ENCODE measurements at places on chromosomes 6 and 20. TPM values are rescaled to one million over a fixed set of nuclear protein-coding genes. Genes with fewer than 3 reads are reported as not detected.

CDH26 gene
- total RNA-seq = 0.15 TPM

GRCh38 chr6:156497618-156498017 lies 279.6 kb upstream of the ARID1B start:
- DNase-seq = no peak

- no peak for DNase-seq
Observed at GRCh38 chr20:1405801-1406200, 12.9 kb upstream of the FKBP1A start.

DNA sequence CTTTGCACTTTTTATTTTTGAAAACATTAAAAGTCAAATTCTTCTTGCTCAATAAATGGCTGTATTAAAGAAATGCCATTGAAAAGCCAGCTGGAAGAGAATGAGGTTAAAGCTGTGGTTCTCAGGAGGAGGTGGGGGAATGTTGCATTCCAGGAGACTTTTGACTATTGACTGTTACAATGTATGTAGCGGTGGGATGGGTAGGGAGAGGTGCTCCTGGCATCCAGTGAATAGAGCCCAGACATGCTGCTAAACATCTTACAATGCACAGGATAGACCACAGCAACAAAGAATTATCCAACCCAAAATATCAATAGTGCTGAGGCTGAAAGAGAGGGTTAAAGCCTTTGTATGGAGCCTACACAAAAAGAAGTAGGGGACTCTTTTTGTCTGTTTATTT lies 295.9 kb downstream of the NKAIN2 start:
- no peak for DNase-seq

DNA sequence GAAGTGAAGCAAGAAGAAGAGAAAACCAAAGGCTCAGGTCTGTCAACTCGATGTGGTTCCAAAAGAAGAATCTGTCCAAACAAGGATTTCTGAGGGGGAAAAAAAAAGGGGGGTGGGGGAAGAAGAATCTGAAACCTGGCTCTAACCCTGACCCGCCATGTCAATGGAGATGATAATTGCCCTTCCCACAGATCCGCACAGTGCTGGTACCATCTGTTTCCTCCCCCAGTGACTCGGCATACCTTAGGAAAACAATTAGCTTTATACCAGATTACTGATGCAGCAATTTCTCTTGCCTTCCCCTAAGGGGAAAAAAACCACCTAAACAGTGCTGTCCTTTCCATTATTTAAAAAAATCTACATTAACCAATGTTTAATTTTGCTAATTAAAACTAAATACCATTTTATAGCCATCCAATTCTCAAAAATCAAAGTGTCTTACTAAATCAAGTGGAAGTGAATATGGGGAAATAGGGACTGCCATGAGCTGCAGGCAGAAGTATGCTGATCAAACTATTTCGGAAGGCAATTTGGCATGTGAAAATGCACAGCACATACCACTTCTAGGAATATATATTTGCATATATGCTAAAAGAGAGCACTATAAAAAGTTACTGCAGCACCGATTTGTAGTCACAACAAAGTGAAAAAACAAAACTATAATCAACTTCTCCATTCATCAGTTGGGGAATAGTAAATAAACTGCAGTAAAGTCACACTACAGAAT lies 46.8 kb downstream of the MAP7 start:
- no peak for DNase-seq

DNA sequence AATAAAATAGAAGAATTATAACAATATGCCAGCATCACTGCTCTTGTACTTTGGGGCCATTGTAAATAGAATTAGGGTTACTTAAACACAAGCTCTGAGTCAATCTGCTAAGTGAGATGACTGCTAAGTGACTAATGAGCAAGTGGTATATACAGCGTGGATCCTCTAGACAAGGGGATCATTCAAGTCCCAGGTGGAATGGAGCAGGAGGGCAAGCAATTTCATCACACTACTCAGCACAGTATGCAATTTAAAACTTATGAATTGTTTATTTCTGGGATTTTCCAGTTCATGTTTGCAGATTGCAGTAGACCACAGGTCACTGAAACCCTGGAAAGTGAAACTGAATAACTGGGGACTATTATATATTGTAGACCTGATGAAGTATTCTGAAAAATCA lies 235.3 kb downstream of the BTBD3 start:
- peak; percentile 94 for DNase-seq

DNA sequence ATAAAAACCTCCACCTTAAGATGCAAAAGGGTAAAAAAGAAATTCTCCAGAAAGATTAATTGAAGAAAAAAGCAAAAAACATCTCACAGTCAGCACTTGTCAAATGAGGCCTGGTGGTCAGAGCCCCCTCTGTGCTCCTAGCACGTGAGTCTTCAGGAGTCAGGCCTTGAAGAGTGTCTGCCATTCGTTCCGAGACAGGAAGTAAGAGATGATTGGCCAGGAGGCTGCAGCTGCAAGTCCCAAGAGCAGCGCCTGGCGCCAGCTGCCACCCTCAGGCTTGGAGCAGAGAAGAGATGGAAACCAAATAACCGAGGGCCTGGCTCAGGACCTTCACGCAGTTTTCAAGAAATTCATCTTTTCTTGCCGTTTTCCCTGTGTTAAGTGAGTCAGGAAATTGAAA lies 65.0 kb downstream of the FAM120B start:
- DNase-seq = no peak
